ENCODE measurements at places on chromosomes 4 and X.

DNA sequence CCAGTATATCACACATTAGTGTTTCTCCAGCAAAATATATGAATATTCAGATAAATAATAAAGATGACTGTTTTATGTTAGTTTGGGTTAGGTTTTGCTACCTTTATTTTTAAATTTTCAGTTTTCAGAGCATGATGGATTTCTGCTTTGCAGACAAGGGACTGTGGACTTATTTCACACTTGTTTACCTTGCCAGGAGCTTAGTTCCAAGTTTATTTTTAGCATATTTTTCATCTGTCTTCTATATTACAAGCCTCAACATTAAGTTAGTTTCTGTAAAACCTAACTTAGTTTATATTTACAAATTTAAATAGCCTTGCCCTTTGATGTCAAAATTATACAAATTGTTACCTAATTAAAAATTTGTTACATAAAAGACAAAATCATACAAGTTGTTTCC lies 163.4 kb downstream of the FBXW7 start:
- DNase-seq, result no peak

DNA sequence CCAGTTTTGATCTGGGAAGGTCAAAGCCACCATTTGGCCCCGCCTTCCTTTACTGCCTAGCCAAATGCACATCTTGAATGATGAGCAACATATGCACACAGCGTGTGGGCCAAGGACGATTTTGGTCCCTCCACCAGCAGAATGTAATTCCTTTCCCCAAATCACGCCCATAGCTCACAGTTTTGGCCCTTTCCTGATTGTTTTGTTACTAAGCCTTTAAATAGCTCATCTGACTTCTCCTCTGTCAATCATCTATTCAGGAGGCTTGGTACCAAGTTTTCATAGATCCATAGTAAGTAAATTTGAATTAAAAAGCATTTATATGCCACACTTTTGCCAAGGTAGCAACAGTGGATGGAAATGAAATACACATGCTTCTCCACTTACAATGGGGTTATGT lies 123.3 kb downstream of the NFKB1 start:
- no peak for DNase-seq

GRCh38 chr4:45294464-45294863 lies 568.1 kb upstream of the GNPDA2 start:
- no peak for DNase-seq

- peak; percentile 85 for DNase-seq
These were observed 159.0 kb downstream of the DCLK2 start for GRCh38 chr4:150237110-150237872.

DNA sequence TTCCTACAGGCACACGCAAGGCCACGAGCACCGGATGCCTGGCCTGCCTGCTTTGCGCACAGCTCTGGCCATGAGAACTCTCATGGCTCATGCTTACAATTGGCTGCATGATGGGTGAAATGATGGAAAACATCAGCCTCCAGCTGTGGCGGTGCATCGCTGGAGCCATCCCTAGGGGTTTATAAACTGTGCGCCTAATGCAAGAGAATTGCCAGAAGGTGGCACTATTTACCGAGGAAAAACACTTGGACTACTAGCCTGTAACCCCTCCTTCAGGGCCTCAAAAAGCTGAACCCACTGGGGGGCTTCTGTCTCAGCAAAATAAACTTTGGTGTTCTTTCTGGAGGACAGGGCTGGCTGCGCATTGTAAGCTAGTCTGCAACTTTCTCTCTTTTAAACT lies 51.9 kb downstream of the PHKA2 start:
- DNase-seq, result peak; percentile 24

DNA sequence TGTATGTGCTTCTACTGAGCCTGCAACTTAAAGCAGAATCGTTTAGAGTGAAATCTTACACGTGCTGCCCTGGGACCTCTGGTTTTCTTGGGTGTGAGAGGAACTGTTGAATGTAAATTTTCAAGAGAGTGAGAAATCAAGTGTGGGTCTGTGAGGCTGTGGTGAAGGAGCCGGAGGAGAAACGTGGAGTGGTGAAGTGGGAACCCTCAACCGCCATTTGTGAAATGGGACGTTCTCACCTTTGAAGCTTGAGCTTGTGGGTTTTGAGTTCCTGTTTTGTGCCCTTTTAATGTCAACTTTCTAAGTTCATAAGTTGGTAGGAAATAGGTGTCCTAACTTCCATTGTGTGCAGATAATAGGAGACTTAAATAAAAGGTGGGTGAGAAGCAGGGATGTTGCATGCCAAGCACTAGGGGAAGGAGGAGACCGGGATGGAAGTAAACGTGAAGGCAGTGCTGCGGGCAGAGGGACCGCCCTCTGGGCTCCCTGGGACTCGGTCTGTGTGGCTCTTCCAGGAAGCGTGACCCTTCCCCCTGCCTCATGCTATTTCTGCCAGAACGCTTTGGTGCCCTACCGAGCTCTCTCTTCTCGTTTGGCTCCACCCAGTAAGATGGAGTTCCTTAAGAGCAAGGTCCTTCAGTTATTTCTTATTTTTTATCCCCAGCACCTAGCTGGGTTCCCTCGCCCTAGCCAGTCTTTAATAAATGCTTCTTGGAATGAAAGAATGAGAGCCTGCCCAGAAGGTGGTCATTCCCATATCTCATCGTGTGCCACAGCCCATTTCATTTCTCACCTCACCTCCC lies 56.0 kb downstream of the TMEM131L start:
- no peak for DNase-seq

GRCh38 chr4:149735796-149736195 lies 79.8 kb downstream of the IQCM start:
- peak; percentile 57 for DNase-seq

GRCh38 chr4:38663090-38663800 lies 754 bp upstream of the KLF3 start:
- peak; percentile 87 for DNase-seq

GRCh38 chr4:23902222-23902804 lies 12.5 kb upstream of the PPARGC1A start:
- no peak for DNase-seq

DNA sequence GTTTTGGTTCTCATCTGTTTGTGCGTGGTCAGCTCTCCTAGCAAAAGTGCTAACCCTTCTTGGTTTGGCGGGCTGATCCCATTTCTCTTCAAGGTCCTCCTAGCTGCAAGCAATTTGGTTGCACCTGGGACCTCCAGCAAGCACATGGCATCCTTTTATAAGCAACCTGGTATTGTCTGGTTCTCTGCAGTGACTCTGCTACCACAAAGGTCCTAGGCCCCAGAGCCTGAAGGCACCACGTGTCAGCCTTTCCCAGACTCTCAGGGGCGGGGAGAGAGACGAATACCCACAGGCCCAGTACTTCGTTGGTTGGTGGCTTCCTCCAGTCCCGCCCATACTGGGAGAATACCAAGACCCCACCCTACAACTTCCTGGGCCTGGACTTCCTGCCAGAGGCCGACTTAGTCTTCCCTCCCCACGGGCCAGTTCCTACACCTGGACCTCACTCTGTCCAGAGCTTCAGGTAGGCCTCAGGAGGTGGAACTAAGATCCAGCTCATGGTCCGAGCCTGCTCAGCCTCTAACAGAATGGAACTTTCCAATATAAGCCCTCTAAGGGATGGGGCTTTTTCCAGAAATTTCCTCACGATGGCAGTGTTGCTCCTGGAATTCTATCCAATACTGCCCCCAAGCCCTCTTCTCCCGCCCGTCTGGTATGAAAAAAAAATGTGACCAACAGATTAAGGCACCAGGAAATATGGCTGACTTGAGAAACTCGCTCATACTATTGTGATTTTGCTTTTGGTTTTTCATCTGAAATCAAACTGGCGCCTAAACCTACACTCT lies 192.5 kb upstream of the STK26 start:
- peak; percentile 95 for DNase-seq

- no peak for DNase-seq
These were observed 90.0 kb upstream of the EXOC1L start for GRCh38 chr4:55729351-55730279.

DNA sequence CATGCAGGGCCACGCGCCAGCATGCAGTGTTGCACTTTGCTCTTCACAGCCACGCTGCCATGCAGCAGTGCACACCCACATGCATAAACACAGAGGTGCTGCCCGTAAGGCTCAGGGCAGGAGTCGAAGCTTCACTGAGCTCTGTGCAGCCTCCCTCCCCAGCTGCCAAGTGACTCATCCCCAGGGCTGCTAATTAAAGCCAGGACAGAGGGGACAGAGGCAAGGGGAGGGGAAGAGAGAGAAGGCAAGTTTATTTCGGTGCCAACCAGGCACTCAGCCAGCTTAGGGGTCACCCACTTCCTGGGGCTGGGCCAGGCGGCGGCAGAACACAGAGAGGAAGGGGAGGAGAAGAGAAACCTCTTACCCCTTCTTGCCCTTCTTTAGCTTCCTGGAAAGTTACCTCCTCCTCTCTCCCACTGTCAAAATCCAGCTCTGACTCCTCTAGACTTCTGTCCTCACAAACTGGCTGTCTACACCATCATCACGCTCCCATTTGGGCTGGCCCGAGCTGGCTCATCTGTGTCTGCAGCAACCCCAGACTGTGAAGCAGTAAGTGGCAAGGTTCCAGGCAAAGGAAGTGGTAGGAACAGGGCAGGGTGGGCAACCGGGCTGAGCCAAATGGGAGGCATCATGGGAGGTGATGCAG lies 6.2 kb upstream of the IQSEC2 start:
- peak; percentile 57 for DNase-seq

GRCh38 chrX:17987783-17988182 lies 126.7 kb upstream of the RAI2 start:
- no peak for DNase-seq

GRCh38 chr4:100054071-100054470 lies 104.0 kb upstream of the H2AZ1 start:
- no peak for DNase-seq

DNA sequence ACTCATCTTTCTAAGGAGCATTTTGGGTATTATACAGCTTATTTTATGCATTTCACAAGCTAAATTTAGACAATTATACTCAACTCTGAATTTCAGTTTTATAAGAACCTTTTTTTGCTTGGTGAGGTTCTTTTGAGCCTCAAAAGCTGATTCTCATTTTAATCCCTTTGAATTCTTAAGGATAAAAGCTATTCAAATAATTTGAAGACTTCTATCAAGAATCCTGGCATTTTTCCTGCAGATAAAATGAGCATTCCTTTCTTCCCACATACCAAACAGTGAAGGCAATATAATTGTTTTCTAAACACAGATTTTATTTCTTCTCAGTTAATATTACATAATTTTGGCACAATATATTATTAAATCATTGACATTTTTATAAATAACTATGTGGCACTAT lies 118.4 kb upstream of the GPM6A start:
- DNase-seq, result no peak

- peak; percentile 22 for DNase-seq
These were observed 337.3 kb upstream of the DIPK2B start for GRCh38 chrX:45537936-45538335.
